ENCODE measurements at places on chromosomes 1 and 21.
A peak's percentile ranks its signal among the peaks of the same experiment; 100 is the strongest.

DNA sequence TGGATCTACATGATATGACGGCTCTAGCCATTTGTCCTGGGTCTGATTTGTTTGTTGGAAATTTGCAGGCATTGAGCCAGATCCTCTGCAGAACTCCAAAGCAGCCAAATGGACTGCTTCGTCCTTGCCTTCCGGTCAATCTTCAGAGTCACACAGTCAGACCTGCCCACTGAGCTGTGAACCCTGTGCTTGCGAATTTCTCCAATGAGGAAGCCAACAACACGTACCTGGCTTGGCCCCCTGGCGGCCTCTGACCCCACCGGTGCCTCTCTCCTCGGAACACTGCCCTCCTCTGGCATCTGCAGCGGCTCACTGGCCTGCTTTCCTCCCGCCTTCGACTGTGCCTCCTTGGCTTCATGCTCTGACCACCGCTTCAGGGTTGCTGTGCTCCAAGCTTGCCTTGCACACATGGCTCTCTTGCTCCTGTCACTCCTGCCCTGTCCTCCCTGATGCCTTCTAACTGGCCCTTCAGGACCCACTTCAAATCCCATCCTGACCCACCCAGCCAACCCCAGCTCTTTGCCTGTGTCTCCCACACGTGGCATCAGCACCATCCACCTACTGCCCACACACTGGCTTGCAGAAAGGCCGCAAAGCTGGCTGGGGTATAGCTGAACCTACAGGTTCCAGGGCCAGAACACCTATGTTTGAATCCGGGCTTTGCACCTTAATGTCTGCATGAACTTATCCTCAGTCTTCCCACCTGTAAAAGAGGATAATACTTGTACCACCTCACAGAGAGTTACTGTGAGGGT, 128.2 kb downstream of the KCNN3 start:
- DNase-seq: no peak

- peak; percentile 30 for DNase-seq
Observed at GRCh38 chr1:180926164-180926981, 13.7 kb downstream of the KIAA1614 start.

DNA sequence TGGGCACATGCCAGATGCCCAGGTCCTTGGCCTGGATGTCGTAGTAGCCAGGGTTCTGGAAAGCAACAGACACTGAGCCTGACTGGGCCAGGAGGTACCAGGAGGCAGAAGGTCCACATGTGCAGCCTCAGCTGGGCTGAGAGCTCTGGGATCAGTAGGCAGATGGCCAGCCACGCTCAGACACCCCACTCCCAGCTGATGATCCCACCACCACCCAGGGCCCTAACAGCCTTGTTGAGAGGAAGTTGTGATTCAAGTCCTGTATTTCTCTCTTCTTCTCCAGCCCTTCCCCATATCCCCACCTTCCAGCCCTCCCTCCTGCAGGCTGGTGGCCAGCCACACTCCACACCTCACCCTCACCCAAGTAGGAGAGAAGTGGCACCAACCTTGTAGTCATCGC, 4.0 kb downstream of the ITLN2 start:
- no peak for DNase-seq

- DNase-seq: no peak
Observed at GRCh38 chr1:245788269-245788668, 633.5 kb downstream of the KIF26B start.

DNA sequence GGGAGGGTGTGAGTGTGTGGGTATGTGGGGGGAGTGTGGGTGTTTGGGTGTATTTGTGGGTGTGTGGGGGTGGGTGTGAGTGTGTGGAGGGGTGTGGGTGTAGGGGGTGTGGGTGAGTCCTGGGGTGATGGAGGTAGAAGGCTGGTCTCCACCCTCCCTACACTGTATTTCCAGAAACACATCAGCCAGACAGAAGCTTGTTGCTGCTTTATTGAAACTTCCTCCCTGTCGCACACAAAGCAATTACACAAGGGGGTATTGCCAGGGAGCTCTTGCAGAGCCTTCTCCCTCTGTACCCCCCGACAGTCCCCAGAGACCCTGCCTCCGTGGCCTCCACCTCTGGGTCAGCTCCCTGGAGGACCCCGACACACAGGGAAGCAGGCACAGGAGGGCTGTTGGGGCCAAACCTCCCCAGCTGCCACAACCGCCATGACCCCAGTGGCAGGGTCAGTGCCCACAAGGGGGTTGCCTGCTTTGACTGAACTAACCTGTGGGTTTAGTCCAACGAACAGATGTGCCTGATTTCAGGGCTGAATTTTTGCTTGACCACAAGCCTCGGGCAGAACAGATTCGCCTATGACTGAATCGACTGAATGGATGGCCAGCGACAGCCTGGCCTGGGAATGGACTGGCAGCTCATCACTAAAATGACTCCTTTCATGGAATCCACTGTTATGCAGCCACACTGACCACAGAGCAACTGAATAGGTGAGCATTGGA, 9.1 kb upstream of the MATN1 start:
- no peak for DNase-seq

- no peak for DNase-seq
Observed at GRCh38 chr1:239367196-239367810, 19.1 kb upstream of the CHRM3 start.

DNA sequence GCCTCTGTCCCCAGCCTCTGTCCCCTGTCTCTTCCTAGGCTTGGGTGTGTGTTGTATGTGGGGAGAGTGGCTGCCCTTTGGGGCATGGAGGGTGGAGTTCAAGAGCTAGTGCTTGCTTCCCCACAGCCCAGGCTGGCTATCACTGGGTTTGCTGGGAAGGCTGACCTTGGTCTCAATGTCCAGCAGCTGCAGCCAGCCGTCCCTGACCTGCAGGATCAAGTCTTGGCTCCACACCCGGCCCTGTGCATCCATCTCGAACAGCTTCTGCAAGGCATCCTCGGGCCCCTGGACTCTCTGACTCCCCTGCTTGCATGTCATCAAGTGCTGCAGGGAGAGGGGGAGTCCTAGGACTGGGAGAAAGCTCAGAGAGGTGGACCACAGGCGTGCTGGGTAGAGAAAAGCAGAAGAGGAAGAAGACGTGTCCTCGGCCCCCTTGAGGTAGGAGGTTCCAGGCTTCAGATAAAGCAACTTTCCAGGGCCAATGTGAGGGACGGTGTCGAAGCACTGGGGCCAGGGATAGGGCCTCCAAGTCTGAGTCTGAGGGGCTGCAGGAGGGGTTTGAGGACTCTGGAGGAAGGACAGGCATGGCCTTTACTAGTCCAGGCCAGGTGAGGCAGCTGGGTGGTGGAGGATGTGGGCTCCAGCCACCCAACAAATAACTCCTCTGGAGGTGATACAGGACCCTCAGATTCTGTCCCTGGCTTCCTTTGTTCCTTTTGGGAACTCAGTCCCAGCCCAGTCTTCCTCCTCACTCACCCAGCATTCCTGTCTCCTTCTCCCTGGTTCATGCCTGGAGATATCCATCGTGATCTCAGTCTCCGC, 4.0 kb downstream of the EPS8L3 start:
- DNase-seq: no peak

DNA sequence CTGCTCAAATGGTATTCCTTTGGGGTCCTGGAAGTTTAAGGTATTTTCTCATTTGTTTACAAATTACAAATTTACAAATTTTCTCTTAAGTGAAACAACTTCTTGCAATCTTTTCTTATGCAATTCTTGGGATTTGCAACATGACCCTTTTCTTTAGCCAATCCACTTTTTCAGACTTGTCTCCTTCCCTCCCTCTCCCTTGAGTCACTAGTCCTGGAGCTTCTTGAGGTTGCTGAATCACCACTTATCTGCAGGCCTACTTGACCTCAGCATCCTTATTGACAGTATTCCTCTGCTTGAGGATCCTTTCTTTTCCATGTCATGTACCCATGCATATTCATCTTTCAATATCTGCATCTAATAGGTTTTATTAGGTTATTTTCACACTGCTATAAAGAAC, 302.8 kb upstream of the ADAMTS5 start:
- no peak for DNase-seq

- no peak for DNase-seq
Observed at GRCh38 chr1:94425821-94426484, 7.8 kb downstream of the ABCD3 start.

GRCh38 chr1:180246579-180246978, 16.5 kb downstream of the LHX4 start:
- DNase-seq: no peak
